ENCODE measurements at places on chromosomes 1 and 21. TPM values are rescaled to one million over a fixed set of nuclear protein-coding genes. Genes with fewer than 3 reads are reported as not detected.

SPATA21 gene
- 0.10 TPM for total RNA-seq

HSD3B1 gene
- not detected for total RNA-seq

CD1E gene
- total RNA-seq, result 0.52 TPM

AKR7A3 gene
- total RNA-seq, result 0.73 TPM

SLC25A34 gene
- 1.0 TPM for total RNA-seq

LYPD8 gene
- total RNA-seq, result not detected

ANGPTL3 gene
- not detected for total RNA-seq

RHCE gene
- not detected for total RNA-seq

ACADM gene
- total RNA-seq, result 11.0 TPM

TARDBP gene
- total RNA-seq, result 119 TPM

KCNA2 gene
- 0.52 TPM for total RNA-seq

PRCC gene
- total RNA-seq, result 19.6 TPM

UBXN10 gene
- total RNA-seq, result 0.52 TPM

IQGAP3 gene
- total RNA-seq, result 0.10 TPM

SPRR2G gene
- not detected for total RNA-seq

OR2L13 gene
- total RNA-seq, result 0.21 TPM

CD34 gene
- 0.42 TPM for total RNA-seq

CEP170 gene
- 50.8 TPM for total RNA-seq

HMGB4 gene
- total RNA-seq, result not detected

CLEC20A gene
- total RNA-seq, result 0.21 TPM

AHCYL1 gene
- 7.0 TPM for total RNA-seq

LHX4 gene
- total RNA-seq, result 0.10 TPM

LCE2A gene
- total RNA-seq, result not detected

GJB3 gene
- not detected for total RNA-seq

EFNA3 gene
- 0.21 TPM for total RNA-seq

APCS gene
- not detected for total RNA-seq

SYPL2 gene
- total RNA-seq, result not detected

MROH7 gene
- 0.42 TPM for total RNA-seq

ERICH3 gene
- under 0.01 TPM for total RNA-seq

PTPN14 gene
- total RNA-seq, result under 0.01 TPM

KCNK1 gene
- total RNA-seq, result 0.10 TPM

RHOU gene
- total RNA-seq, result 15.3 TPM

AGO4 gene
- total RNA-seq, result 22.2 TPM

ASAP3 gene
- total RNA-seq, result 0.42 TPM

LCE1F gene
- not detected for total RNA-seq

RXFP4 gene
- total RNA-seq, result not detected

PLPP3 gene
- 1.4 TPM for total RNA-seq

S100A7 gene
- not detected for total RNA-seq

ADGRB2 gene
- 0.73 TPM for total RNA-seq

TTC39A gene
- 0.10 TPM for total RNA-seq

NHLH1 gene
- total RNA-seq, result not detected

ERG gene
- 1.4 TPM for total RNA-seq

TCHHL1 gene
- not detected for total RNA-seq

ERVH48-1 gene
- 0.42 TPM for total RNA-seq

All from mononuclear cell (primary cell).